ENCODE measurements at places on chromosomes 5 and 9. TPM values are rescaled to one million over a fixed set of nuclear protein-coding genes. Genes with fewer than 3 reads are reported as not detected.

DNA sequence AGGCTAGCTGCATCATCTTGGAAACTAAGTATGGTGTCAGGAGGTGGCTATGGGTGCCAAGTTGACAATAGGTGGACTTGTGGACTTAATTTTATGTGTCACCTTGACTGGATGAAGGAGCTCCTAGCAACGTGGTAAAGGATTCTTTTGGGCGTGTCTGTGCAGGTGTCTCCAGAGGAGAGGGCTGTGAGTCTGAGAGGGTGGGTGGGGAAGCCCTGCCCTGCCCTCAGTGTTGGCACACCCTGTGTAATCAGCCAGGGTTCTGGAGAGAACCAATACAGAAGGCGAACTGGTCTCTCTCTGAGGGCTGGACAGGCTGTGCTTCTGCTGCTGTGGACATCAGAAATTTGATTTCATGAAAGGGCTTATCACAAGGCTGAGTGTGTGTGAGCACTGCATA, 61.0 kb downstream of the GTF3C4 start:
- no peak for DNase-seq

DNA sequence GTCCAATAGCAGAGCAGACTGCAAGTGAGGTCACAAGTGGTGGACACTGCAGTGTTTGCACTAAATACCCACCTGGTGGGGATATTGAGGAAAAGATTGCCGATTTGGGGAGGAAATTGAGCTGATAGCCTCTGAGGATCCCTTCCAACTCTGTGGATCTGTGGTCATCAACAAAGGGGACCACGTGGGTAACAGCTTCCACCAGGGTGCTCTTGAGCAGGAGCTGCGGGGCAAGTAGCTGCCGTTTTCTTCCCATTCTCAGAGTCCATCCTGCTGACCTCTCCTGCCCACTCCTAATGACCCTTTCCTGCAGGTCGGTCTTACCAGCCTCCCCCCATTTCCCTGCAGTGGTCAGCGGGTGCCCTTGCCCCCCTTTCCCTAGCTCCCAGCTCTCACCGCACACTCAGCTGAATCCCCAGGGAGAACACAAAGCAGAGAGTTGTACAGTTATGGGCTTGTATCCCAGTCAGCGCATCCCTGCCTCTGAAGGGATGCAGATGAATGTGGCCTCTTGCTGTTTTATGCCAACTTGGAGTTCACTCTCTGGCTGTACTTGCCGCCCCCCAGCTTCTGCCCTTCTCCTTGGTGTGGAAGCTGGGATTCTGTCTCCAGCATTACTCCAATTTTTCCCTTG, 18.0 kb downstream of the DAPK1 start:
- no peak for DNase-seq

GRCh38 chr5:77645995-77646639, 7.6 kb upstream of the OTP start:
- no peak for DNase-seq

Gene RNF224
- total RNA-seq = not detected

DNA sequence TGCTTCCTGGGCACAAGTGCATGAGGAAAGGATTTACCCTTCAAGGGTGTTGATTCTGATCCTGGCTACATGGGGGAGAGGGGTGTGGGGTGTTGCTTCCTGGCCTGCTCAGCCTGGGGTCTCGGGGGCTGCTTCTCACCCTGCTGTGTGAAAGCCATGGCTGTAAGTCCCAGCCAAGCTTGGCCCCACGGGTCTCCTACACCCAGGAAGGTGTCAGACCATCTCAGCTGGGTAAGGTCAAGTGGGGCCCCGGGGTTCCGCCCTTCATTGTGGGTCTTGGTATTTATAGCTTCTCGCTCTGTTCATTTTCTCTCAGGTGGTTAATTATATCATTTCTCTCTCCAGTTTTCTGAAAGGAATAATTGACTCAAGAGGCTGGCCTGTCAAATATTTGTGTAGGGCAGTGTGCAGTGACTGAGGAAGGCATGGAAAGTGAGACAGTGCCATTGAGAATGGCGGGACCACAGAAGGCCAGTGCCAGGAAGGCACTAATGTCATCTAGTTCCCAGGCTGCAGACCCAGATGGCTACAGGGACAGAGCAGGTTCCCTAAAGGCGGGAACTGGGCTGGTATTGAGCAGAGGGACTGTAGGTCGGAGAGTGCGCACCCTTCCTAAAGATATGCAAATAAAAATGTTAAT, 126.0 kb downstream of the FOXD1 start:
- DNase-seq = no peak

DNA sequence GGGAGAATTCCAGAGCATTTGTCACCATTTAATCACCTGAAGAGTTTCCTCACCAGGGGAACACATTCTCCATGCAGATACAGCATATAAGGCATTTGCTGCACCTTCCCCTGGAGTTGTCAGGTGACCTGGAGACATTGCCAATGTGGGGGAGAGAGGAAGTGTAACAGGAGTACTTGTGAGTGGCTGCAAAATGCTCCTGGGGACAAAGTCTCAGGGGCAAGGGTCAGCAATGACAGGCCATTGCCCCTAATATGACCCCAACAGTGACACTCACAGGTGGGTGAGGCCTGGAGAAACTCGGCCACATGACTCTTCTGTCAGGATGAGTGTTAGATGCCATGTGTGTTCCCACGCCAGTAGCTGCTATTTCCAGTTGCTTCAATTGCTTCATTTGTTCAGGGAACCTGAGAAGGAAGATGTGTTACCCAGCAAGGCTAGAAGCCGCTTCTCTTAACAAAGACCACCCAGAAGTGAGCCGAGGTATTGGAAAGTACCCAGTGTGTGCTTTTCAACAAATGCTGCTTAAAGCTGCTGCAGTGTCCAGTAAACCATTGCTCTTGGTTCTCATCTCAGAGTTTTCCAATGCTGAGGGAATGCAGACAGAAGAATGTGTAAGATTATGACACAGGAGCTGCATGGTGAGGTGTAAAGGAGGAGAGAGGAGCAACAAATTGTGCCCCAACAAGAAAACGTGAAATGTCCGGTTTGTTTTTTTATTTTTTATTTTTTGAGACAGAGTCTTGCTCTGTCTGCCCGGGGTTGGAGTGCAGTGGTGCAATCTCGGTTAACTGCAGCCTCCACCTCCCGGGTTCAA, 128.2 kb upstream of the SLC44A1 start:
- DNase-seq = no peak

Gene ANKRD31
- total RNA-seq = not detected

- DNase-seq = no peak
Observed at GRCh38 chr9:2125906-2126305, 110.8 kb downstream of the SMARCA2 start.

DNA sequence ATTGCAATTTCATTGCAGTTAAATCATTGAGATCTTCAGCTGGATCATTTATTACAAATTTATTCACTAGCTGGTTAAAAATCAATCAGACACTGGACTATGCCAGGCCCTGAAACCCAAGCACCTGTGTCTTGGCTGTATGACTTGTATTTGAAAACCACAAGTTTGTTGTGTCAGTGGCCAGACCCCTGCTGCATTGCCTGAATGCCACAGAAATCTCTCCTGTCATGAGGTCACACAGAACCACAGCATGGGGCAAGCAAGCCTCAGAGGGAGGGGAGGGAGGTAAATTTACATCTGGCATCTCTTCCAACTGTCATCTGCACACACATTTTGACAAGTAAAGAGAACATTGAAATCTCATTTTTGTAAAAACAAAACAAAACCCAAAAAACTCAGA, 90.0 kb downstream of the ARRDC3 start:
- DNase-seq = peak; percentile 85

DNA sequence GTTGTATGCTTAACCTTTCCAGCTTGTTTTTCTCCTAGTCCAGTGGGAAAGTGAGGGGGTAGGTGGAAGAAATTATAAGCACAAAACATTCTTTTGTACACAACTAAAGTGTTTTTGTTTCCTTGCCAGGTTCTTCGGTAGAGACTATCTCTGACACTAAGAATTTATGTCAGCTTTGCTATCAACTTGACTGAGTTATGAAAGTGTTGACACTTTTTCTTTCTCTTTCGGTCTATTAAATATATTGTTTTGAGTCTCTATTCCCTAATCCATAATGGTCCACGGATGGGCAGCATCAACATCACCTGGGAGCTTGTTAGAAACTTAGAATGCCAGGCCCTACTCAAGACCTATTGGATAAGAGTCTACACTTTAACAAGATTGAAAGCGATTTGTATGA, 195.0 kb upstream of the ATP10B start:
- DNase-seq = no peak

Gene DCAF10
- 47.5 TPM for total RNA-seq

DNA sequence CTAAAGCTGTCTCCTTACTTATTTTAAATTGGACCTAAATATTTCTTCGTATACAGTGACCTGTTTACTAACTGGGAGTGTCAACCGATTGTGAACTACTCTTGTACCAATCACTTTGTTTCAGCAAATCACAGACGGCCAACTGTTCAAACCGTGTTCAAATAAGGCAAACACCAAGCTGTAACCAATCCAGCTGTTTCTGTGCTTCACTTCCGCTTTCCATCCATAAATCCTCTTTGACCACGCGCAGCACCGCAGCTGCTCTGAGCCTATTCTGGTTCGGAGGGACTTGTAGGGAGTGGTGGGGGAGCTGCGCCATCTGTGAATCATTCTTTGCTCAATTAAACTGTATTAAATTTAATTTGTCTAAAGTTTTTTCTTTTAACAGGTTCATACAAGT, 4.8 kb upstream of the FAM240B start:
- DNase-seq = no peak

Gene ACTL7A
- total RNA-seq = not detected

DNA sequence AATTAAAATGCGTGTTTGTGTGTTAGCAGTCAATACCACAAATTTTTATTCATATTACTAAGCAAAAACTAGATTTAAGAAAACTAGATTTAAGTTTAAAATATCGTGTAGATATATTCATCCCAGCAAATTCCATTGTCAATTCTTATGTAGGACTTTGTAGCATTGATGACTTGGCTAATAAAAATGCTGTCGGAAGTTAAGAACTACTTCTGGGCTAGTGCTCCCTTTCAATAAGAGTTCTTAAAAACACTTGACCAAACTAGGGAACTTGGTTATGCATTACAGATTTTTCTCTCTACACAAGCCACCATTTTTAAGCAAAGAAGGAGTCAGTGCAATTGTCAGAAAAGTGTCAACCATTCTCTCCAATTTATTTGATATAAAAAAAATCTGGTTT, 68.7 kb upstream of the RAD23B start:
- no peak for DNase-seq

DNA sequence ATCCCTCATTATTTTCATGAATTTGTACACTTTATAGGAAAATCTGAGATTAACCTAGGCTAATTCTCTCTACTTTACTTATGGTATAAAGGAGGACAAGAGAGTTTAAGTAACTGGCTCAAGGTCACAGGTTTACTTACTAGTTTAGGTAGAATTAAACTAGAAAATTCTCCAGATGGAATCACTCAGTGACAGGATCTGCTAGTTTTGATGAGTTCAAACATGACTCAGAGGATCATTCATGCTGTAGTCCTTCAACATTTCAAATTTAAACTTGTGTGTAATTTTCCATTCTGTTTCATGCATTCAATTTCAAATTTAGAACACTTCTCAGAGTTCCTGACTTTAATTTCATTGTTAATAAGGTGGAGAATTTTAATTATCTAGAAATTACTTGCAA, 485.7 kb upstream of the TUSC1 start:
- DNase-seq = no peak

Gene C9orf50
- total RNA-seq = not detected

- no peak for DNase-seq
Observed at GRCh38 chr5:530001-530955, 6.0 kb upstream of the SLC9A3 start.

DNA sequence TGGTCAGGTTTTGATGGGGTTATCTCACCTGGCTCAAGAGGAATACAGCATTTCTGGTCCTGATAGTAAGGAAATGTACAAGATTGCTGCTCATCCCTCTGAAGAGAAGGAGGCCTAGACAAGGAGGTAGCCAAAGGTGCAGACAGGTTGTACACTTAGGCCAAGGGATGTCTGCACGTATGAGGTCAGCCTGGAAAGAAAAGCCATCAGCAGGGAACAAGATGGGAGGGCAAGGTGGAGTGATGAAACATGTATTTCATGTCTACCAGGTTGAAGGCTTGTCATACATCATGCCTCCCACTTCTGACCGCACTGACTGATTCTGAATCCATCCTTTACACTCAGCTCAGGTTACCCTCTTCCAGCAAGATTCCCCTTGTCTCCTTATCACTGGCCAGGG, 296.8 kb upstream of the VLDLR start:
- no peak for DNase-seq

DNA sequence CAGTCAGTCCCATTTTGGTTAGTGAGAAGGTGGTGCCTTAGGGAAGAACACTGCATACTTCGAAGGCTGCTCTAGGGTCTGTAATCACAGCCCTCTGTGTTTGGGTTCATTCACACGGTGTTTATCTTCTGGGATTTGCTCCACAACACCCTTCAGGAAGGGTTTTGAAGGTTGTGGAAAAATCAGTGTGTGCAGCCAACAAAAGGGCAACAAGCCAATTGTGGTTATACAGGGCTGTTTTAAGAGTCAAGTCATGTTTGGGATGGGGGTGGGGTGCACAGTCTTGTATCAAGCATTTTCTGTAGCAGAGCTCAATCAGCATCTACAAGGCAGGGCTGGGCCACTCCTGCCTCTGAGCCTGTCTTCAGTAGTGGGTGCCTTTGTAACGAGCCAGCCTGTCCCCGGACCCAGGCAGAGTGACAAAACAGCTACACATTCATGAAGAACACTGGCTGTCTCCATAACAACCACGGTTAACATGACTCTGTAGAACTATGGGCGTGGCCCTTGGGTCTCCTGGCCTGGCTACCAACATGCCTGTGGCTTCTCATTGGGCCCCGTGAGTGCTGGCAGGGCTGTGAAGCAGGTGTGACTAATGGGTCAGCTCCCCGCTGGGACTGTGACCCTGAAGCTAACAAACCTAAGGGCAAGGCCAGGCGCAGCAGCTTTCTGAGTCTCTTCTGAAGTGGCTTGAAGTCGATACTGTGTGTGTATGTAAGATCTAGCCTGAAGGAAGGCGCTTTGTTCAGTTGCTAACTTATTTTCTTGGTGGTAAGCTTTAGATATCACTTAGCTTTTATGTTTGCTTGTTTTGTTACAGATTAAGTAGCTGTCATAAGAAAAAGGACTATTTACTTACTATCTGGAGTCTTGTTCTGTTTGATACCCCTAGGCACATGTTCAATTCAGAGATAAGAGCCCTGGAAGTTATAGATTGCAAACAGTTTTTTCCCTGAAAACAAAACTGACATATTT, 27.9 kb upstream of the GOLM1 start:
- peak; percentile 97 for DNase-seq

GRCh38 chr9:134043531-134043988, 18.3 kb downstream of the BRD3OS start:
- DNase-seq = no peak

Measured in Daoy (cell line).